ENCODE measurements at places on chromosomes 3 and 15.

DNA sequence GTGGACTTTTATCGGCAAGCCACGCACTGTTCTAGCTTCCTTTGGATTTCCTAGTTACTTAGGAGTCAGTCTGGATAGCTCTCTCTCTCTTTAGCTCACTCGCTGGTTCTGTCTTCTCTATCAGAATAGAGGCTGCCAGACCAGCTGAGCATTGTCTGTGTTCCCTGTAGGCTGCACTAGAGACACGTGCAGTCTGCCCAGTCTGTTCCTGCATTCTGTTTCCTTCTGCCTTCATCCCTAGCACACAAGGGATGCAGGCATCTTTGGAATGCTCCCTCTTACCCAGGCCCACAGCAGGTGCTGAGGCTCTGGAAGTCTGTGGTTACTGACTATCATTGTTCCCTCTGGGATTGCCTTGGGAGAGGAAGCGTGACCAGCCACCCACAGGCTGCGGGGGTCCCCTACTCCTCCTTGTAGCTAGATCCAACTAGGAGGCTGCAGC, 322.8 kb downstream of the ZNF621 start:
- DNase-seq = no peak

DNA sequence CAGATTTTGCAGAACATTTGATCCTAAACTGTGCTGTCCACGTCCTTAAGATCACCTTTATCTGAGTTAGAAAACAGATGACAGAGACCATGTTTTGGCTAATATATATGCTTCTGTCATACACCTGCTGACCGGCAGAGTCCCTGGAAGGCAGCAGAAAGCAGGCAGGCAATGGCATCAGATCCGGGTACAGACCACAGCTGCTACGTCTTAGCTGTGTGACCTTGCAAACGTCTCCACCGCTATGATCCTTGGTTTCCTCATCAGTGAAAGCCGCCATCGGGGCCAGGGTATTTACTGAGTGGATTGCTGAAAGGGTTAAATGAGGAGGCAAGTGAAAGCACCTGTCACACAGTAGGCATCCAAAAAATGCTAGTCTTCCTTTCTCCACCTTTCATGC, 72.1 kb downstream of the ABTB1 start:
- no peak for DNase-seq

GRCh38 chr3:137121704-137122314, 164.0 kb downstream of the IL20RB start:
- peak; percentile 22 for DNase-seq

- DNase-seq = no peak
Measured at GRCh38 chr3:152731511-152731910, 103.4 kb upstream of the P2RY1 start.

DNA sequence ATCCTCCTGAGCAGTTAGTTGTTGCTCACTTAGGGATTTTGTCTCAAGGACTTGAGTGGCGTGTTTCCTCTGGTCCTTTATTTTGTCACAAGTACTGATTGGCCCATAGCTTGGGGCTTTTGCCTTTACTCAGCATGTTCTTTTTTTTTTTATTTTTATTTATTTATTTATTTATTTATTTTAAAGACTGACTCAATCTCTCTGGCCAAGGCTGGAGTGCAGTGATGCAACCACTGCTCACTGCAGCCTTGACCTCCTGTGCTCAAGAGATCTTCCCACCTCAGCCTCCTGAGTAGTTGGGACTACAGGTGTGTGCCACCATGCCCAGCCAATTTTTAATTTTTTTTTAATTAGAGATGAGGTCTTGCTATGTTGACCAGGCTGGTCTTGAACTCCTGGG, 223.9 kb upstream of the TPM1 start:
- no peak for DNase-seq

- no peak for DNase-seq
Measured at GRCh38 chr3:155001289-155002010, 78.7 kb upstream of the MME start.

- no peak for DNase-seq
Measured at GRCh38 chr3:30664884-30665283, 58.5 kb downstream of the TGFBR2 start.

- peak; percentile 45 for DNase-seq
Measured at GRCh38 chr3:184259878-184260723, 1.3 kb downstream of the CAMK2N2 start.

- no peak for DNase-seq
Measured at GRCh38 chr3:53708001-53708621, 138.1 kb downstream of the CHDH start.

DNA sequence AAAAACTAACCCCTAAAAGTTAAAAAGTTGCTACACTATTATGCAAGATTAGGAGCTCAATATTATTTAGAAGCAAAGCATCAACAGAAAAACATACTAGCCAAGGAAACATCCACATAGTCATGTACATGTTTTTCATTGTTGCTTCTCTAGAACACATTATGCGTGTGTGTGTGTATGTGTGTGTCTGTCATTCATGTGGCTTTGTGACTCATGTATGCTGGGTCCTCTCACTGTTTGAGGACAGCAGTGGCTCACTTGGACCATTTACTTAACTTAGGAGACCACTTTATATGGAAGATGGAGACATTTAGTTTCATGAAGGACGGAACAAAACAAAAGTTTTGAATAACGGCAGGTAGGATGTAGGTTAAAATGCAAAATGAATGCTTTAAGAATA, 219.4 kb upstream of the THBS1 start:
- no peak for DNase-seq

DNA sequence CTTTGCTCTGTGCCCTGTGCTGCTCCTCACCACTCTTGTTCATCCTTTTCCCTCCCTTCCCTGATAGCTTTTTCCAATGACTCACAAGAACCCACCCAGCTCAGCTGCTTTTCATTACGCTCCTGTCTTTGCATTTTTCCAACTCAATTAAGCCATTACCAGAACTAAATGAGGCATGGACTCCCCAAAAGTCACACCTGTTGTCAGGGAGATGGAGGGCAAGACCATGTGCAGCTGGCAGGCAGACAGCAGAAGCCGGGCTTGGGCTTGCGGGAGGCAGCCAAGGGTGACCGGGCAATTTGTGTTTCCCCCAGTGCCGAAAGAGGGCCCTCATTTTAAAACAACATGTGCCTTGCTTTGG, 64.3 kb downstream of the CASR start:
- no peak for DNase-seq

- DNase-seq = no peak
Measured at GRCh38 chr3:133295199-133295901, 104.5 kb upstream of the BFSP2 start.

- DNase-seq = peak; percentile 71
Measured at GRCh38 chr3:188947401-188948280, 224.1 kb upstream of the TPRG1 start.

DNA sequence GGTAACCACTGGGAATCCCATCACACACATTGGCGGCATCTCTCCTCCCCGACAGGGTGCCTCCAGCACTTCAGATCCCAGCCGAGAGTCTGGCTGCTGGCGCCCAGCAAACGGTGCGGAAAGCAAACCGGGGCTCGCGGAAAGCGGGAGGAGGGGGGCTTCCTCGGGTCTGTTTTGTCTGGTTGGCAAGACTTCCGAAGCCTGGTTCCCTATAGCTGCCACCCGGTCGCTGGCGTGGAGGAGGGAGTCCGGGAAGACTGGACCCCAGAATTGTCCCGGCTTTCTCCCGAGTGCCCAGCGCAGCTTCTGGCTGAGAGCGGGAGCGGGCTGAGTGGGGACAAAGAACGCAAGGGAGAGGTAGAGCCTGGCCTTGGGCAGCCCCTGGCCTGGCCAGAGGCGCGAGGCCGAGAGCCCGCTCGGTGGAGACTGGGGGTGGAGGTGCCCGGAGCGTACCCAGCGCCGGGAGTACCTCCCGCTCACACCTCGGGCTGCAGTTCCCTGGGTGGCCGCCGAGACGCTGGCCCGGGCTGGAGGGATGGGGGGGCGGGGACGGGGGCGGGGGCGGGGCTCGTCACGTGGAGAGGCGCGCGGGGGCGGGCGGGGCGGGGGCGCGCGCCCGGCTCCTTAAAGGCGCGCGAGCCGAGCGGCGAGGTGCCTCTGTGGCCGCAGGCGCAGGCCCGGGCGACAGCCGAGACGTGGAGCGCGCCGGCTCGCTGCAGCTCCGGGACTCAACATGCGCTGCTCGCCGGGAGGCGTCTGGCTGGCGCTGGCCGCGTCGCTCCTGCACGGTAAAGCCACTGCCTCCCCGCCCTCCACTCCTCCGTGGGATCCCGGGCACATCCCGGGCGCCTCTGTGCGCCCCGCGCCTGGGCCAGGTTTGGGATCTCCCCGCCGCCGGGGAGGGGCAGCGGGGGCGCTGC, at the start of gene CHRNA7:
TSS of gene CHRNA7 (plus strand) at position 654 of the 920 bp plus-strand sequence. CDS start at position 734, 80 bp downstream.
- DNase-seq = peak; percentile 67

- DNase-seq = no peak
Measured at GRCh38 chr15:51097553-51098330, 3.0 kb upstream of the TNFAIP8L3 start.

- DNase-seq = no peak
Measured at GRCh38 chr3:134606033-134607025, 44.5 kb downstream of the KY start.

- no peak for DNase-seq
Measured at GRCh38 chr3:10723991-10724390, 92.0 kb upstream of the SLC6A11 start.

GRCh38 chr15:85597155-85597815, 197.4 kb downstream of the KLHL25 start:
- no peak for DNase-seq

GRCh38 chr15:73127302-73127936, 75.2 kb downstream of the NEO1 start:
- DNase-seq = peak; percentile 38

Data from neural crest cell (in vitro differentiated cells).